Activated naive CD4-positive, alpha-beta T cell treated with anti-CD3 and anti-CD28 coated beads, Interleukin-2, amount 50 U/mL, for 72 hours (primary cell): ENCODE measurements at places on chromosomes 4 and X. TPM values are rescaled to one million over a fixed set of nuclear protein-coding genes. Genes with fewer than 3 reads are reported as not detected.

Gene NAT8L
- total RNA-seq = not detected

Gene COX7B2
- not detected for total RNA-seq

Gene PCYT1B
- 1.0 TPM for total RNA-seq

Gene PLXNA3
- total RNA-seq = 37.2 TPM

Gene FATE1
- total RNA-seq = not detected

Gene ARAP2
- total RNA-seq = 24.5 TPM

Gene RTL5
- total RNA-seq = 0.11 TPM
